Mesendoderm (in vitro differentiated cells): ENCODE measurements at places on chromosomes 5 and 9.

DNA sequence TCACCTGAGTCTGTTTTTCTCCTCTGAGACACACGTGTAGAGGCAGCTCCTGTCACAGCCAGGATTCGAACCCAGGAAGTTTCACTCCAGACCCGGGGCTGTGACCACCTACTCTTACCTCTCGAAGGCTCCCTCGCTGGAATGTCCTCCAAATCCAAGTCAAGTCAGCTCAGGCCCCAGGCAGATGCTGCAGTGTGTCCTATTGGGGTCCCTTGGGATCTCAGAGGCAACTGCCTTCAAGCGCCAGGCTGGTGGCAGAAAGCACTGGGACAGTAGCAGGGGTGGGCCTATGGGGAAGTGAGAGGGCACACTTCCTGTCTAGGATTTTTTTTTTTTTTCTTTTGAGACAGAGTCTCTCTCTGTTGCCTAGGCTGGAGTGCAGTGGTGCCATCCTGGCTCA lies 762 bp upstream of the ST6GALNAC4 start:
- DNase-seq = no peak

DNA sequence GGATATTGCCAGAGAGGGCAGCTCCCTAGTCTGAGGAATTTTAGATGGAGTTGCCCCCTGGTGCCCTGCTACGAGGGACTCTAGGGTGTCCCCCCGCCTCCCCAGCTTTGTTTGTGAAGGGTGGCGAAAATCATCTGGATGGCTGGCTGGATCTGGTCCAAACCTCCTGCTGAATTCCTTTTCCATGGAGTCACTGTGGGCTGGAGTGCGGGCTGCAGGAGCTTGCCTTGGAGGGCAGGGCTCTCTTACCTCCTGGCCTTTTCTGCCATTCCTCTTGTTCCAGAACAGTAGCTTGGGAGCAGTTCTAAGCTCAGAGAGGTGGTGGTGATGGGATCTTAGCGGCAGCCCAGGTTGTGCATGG lies 2.1 kb downstream of the SYNPO start:
- DNase-seq = peak; percentile 87

DNA sequence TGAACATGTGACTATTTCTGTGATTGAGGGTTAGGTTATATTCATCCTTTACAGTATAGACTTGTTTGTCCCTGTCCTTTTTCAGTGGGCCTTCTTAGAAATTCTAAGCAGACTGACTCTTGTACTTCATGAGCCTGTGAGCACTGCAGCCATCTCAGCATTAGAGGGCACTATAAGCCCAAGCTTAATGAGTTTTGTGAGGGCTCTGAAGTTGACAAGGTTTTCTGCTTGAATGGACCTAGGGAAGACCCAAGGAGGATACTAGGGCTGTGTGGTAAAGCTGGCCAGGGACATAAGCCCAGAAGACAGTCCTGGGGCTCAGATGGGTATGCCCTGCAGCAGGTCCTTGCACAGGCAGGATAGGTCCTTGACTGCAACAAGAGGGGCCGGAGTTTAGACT lies 126.5 kb downstream of the MRPS30 start:
- peak; percentile 85 for DNase-seq

DNA sequence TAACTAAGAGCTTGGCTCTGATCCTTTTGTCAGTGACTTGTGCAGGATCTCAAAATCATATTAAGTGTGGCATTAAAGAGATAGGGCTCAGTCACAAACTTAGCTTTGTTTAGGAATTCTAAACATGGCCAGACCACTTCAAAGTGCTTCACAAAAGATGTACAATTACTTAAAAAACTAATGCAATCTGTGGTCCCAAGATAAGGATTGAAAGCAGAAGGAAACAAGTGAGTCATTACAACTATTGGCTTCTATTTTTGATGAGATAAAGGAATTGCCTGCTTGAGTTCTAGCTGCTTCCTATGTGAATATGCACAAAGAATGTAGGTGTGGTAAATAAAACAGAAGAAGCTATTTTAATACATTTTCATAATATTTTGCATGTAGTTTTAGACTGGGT lies 44.9 kb upstream of the SLC12A2 start:
- DNase-seq = no peak

GRCh38 chr5:58122848-58123392 lies 337.0 kb downstream of the PLK2 start:
- no peak for DNase-seq

DNA sequence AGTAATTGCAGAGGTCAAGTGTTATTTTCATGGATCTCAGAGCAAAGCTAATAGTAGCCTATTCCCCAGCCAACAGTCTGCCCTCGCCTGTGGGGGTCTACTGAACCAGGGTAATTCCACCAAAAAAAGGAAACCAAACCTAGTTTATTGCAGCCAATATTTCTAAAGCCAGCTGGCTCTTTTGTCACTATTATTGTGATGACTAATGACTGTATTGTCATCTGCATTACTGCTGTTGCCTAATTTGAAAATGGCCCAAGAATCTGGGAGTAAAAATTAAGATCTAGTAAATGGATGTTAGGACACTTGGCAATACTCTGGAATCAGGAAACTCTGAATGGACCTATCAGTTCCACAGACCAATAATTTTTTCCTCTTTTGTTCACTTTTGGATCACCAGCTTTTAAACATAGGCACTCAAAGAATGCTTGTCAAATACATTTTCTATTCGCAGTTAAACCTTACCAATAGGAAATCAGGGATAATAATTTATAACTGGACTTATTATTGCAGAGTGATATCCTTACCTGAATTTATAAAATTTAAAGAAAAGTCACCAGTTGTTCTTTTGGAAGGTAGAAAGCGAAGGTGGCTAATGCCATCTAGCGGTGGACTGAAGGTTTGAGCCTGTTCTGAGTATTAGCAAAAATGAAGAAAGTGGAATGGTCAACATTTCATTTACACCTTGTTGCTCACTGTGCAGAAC lies 69.2 kb downstream of the SYK start:
- DNase-seq = peak; percentile 22

DNA sequence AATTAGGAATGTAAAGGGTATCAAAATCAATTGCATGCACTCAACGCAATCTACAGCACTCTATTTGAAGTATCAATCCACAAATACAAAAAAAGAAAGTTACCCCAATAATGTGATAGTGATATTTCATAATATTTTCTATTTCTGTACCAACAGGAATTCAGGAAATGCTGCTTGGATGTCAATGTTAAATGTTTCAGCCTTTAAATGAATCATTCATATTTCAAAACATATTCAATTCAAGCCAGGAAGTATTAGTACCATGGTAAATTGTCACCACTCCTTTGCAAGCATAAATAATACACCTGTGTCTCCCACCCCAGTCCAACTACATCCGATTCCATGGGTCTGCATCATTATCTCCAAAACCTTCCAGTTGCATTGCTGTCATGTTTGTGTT lies 1185.5 kb upstream of the CDH18 start:
- DNase-seq = no peak

DNA sequence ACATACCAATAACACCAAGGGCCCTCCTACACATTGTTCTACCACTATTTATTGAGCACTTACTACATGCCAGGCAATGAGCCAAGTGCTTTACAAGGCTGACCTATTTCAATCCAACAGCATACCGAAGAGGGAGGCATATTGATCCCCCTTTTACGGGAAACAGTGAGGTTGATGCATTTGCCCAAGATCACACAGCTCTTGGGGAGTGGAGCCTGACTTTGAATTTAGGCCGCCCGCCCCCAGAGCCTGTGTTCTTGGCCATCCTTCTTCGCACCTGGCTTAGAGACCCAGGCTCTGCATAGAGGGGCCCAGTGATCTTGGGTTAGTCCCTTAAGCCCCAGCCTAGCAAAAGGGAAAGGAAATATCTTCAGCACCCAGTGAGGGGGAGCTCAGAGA lies 158.1 kb upstream of the IER5L start:
- peak; percentile 49 for DNase-seq

DNA sequence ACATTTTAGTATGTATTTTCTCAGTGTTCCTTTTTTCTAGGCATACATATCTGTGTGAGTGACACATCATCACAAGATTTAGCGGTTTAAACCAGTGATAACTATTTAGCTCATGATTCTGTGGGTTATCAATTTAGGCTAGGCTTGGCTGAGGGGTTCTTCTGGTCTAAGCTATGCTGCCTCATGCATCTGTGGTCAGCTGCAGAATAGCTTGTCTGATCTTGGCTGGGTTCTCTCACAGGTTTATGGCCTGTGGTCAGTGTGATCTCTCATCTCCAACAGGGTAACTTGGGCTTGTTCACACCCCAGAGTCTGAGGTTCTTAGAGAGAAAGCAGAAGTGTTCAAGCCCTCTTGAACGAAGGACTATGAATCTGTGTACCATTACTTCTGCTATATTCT lies 363.3 kb downstream of the KDM4C start:
- no peak for DNase-seq
